ENCODE measurements at places on chromosomes 12 and 14.
A peak's percentile ranks its signal among the peaks of the same experiment; 100 is the strongest.

- peak; percentile 46 for DNase-seq
These were observed 28.5 kb downstream of the FAM222A start for GRCh38 chr12:109741970-109742703.

DNA sequence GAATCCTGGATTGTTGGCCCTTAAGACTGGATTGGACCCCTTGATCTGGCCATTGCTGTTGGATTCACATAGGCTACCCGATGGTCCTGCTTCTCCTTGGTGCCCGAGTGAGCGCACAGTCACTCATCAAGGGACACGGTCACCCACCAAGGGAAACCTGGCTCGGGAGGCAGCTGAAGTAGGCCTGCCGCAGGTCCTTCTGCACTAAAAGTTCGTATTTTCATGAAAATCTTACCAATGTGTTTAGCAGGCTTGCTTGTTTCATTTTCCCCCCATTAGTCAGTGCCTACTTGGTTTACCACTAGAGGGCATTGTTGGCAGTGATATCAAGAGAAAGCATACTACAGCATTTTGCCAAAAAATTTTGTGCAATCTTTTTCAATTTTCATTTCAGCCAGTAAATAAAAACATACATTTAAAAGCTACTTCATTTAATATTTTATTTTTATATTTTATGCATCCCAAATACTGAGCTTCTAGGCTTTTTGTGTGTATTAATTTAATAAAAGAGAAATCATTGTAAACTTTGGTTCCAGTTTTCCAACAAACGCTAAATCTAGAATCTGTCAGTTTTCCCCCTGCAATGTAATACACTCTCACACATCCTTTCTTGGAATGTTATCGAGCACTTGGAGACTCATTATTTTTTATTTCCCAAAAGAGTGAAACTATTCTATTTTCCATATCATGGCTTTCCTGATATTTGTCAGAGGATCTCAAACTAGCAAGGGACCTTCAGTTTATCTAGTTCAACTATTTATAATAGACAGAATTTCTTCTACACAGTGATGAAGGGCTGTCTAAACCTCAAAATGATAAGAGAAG lies 116.7 kb downstream of the LMNTD1 start:
- peak; percentile 64 for DNase-seq

DNA sequence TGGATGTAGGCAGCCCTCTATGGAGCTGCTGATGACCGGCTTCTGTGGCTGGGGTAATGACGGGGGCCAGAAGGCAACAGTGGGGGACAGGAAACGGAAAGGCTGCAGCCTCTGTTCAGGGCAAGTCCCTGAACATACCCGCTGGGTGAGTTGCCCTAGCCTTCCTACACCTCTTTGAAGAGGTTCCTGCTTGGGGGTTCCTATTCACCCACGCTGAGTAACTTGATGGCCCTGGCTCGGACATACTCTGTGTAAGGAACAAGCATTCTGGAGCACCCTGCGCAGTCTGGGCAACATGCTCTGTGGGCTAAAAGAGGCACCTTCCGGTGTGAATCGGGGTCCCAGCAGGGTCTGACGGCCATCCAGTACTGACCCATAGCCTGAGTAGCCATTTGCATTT lies 17.7 kb upstream of the GSC start:
- DNase-seq, result no peak

GRCh38 chr14:29668201-29668600 lies 259.4 kb downstream of the PRKD1 start:
- no peak for DNase-seq

Measured in SK-N-SH (cell line).